ENCODE measurements at places on chromosomes 16 and 17.
A peak's percentile ranks its signal among the peaks of the same experiment; 100 is the strongest.

- DNase-seq, result no peak
Observed at GRCh38 chr17:82655523-82655922, 7.3 kb upstream of the WDR45B start.

DNA sequence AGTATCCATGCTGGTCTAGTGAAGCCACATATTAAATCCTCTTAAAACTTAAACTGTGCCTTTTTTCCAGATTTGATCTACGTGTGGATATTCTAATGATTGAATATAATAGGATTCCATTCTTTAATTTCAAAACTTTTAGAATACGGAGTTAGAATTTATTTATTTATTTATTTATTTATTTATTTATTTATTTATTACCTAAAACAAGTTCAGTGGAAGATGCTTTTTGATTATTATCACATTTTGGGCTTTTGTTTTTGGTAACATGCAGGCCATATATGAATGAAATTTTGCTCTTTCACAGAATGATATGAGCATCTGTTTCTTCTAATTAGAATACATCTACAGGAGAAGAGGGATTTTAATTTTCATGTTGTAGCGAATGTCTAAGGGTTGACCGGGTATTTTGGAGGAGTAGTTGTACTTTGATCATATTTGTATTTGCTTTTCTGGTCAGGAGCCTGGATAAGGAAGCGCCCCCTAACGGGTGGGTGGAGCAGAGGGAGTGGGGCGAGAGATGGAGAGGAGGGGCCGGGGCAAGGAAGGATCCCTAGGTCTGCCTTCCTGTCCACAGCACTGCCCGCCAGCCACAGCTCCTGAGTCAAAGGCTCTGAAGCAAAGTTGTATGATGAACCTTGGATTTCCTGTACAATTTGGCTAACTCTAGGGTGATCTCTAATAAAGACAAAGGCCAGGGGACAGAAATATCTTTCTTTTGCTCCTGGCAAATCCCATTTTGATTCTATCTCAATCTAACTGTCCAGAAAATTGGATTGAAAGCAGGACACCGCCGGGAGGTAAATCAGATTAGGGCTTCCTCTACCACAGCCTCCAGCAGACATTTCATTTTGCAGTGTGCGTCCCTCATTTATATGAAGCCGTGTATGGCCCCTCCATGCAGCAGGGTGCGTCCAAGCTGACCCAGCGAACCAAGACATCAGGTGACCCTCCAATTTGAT is 149.1 kb downstream of the PRKCA start:
- peak; percentile 47 for DNase-seq

- DNase-seq, result no peak
Observed at GRCh38 chr17:59547131-59547915, 18.1 kb upstream of the DHX40 start.

GRCh38 chr16:56931271-56931891 is 561 bp upstream of the HERPUD1 start:
- DNase-seq, result peak; percentile 32

DNA sequence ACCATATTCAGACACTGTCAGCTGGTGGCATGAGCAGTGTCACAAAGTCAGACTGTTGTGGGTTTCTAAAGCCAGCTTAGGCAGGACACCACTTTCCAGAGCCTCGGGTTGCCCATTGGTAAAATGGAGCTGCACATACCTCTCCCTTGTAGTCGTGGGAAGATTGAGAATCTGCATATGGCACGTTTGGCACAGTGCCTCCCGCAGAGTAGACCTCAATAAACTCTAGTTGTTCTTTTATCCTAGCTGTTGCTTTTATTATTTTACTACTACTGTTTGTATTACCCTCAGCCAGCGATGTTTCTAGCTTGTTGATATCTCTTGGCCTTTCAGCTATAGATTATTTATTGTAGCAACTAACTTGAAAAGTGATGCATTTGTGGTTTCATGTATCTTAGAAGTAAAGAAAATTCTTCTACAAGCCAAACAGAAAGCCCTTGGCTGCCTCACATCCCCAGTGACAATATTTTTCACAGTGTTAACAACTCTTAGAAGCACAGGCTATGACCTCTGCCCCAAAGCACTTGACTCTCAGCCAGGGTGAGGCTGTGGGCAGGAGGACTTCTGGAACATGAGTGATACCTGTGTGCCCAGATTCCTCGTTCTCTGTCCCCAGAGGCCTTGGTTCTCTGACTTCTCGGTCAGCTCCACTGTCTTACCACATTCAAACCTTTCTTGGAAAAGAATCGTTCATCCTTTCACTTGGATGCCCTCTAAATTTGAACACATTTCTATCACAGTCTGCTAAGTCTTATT is 351.6 kb downstream of the SNX29 start:
- no peak for DNase-seq

DNA sequence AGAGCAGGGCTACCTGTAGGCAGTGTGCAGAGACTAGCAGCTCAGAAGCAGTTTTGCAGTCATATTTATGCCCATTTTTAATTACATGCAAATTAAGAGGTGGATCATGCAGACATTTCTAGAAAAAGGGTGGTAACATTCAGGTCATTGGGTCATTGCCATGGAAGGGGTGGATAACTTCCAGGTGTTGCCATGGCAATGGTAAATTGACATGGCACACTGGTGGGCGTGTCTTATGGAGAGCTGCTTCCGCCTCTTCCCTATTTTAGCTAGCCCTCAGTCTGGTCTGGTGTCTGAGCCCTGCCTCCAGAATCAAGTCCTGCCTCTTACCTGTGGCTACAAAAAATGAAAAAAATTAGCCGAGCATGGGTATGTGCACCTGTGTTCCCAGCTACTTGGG is 2.8 kb upstream of the DNAI2 start:
- DNase-seq, result no peak

DNA sequence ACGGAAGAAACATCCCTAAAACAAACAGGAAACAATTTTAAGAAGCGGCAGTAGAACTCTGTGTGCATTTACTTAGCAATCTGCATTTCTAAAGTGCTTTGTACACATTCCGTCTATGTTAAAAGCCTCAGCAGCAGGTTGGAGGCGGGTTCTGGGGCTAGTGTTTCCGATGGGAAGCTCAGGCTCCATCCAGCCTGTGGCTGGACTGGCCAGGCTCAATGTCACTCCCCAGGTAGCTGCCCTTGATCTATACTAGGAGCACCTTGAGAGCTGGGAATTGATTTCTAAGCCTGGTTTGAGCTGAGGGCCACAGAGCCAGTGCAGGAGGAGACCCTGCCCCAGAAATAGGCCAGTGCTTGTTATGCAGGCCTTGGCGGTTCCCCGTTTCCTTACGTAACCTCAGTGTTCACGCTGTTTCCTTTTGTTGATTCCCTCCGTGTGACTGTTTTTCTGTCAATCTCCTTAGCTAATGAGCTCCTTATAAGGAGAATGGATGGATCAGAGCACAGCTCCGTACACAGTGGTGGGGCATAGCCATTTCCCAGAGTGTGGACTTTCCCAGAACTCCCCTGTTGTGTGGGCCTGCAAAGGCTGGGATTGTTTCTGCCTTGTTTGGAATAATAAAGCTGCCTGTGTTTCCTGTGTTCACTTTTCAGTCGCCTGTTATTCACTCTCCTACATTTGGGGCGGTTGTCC is 21.4 kb downstream of the ADORA2B start:
- DNase-seq, result no peak

DNA sequence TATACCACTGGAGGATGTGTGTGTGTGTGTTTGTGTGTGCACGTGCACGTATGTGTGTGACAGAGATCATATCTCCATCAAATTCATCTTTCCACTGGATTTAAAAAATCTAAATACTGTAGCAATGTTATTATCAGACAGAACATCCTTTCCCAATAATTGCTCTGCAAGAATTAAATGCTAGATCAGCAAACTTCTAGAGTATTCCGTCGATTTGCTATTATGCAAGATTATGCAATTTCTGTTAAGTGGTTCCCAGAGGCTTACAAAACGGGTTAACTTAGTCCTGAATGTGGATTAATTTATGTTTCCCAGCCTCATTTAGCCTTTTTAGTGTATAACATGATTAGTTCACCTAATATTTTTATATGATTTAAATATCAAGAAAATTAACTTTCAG is 44.5 kb upstream of the CNTNAP4 start:
- DNase-seq, result no peak

DNA sequence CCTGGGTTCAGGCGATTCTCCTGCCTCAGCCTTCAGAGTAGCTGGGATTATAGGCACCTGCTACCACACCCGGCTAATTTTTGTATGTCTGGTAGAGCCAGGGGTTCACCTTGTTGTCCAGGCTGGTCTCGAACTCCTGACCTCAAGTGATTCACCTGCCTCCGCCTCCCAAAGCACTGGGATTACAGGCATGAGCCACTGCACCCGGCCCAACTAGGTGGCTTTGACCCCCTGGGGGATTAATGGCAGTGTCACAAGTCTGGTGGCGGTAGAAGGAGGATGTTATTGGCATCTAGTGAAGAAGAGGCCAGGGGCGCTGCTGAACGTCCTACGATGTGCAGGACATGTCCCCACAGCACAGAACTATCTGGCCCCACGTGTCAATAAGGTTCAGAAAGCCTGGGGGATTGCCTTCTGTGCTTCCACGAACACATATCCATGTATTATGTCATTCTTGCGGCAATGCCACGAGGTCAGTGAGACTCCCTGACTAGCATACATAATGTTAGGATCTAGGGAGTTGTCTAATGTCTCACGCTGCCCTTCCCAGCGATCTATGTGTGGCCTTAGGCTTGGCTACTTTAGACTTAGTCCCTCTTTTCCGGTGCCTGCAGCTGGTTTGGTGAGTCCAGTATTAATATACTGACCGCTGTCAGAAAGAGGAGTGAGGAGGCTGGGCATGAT is 75.8 kb downstream of the ABCC6 start:
- DNase-seq, result no peak

GRCh38 chr17:80565343-80566053 is 20.9 kb downstream of the RPTOR start:
- DNase-seq, result no peak

- DNase-seq, result no peak
Observed at GRCh38 chr17:81159611-81160265, 5.6 kb upstream of the PVALEF start.

GRCh38 chr16:89827383-89828198 is 684 bp upstream of the SPIRE2 start:
- no peak for DNase-seq

DNA sequence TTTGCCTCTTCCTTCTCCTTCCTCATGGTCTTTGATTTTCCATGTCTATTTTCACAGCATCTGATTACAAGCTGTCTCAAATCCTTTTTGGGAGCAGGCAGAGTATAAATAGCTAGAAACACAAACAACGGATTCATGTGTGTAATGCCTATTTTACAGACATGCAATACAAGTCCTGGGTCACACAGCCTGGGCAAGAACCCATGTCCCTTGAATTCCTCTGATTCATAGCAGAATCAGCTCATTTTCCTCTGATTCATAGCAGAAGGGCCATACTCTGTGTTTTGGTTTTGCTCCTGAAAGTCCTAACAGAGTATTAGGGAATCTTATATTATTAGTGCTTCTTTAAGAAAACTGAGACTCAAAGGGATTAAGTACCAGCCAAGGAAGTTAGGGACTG is 71.3 kb downstream of the IRX5 start:
- DNase-seq, result no peak

DNA sequence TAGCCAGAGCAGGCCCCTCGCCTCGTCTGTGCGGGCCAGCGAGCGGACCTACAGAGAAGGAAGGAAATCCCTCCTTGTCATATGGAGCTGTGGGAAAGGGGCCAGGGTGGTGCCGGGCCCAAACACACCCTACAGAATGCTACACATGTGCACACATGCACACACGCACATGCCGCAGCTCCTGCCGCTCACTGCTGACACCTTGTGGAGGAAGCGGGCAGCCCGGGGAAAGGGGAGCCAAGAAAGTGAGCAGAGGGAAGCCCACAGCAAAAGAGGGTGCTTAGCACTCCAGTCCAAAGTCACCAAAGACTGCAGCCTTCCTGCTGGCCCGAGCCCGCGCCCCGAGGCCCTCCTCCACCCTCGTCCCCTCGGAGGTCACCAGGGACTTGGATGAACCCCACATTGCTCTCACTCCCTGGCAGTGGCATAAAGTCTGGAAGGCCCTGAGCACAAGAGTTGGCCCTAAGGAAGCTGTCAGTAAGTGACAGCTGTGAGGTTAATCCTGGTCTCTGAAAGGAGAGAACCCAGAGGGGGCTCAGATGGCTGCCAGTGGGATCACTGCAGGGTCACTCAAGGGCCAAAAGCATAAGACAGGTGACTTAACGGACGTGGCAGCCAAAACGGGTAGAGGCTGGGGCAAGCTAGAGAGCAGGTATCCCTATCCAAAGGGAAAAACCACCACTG is 68.2 kb downstream of the MYO18A start:
- DNase-seq, result peak; percentile 58

DNA sequence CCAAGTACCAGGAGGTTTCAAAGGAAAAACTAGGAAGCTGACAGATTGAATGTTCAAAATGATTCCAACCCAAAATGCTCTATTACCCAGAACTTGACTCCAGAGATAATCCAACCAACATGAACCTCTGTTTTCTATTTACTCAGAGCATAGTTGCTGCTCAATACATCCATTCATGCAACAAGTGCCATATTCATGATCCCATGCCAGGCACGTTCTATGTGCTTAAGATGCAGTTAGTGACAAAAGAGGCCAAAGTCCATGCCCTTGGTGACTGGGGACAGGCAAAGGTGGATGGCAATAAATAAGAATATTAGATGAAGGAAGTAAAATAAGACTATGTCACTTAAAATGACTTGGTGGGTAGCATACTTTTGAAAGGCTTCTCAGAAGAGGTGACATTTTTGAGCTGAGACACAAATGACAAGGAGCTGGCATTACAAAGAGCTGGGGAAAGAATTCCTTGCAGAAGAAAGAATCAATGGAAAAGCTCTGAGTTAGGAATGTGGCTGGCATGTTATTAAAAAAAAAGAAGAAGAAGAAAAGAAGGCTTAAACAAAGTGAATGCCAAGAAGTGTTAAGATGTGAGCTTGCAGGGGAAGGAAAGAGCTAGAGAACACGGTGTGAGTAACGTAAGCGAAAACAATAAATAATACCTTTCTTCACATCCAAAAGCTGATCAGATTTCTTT is 34.5 kb downstream of the TOX3 start:
- no peak for DNase-seq

GRCh38 chr16:89621698-89622409 is 8.4 kb downstream of the DPEP1 start:
- DNase-seq, result no peak

GRCh38 chr17:9240659-9241370 is 219.5 kb downstream of the NTN1 start:
- peak; percentile 69 for DNase-seq

GRCh38 chr17:4182043-4182442 is 39.0 kb downstream of the CYB5D2 start:
- no peak for DNase-seq

- peak; percentile 77 for DNase-seq
Observed at GRCh38 chr16:87608400-87608985, 6.2 kb downstream of the JPH3 start.

GRCh38 chr17:82267575-82268379 is 5.7 kb downstream of the CSNK1D start:
- no peak for DNase-seq

GRCh38 chr16:67942200-67942509 is 1.8 kb downstream of the LCAT start:
- peak; percentile 69 for DNase-seq

- DNase-seq, result no peak
Observed at GRCh38 chr17:56680676-56681075, 87.2 kb downstream of the NOG start.

DNA sequence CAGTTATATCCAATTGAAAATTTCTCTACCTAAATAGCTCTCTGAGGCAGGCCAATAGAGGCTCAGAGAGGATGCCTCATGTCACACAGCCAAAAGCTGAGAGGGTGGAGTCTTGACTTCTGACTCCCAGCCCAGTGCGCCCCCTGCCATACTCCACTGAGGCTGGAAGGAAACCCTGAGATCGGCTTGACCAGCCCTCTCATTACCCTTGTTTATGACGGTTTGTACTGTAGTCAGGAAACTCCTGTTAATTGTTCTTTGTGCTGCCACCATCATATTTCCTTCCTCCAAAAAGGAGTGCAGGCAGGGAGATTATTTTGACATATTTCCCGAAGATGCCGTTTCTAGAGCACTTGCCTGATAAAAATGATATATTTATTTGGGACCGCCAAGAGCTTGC is 107.9 kb downstream of the AIPL1 start:
- DNase-seq, result no peak

All from HEK293T (cell line).